Fibroblast of the conjunctiva (primary cell): ENCODE measurements at places on chromosomes 11 and 22.
A peak's percentile ranks its signal among the peaks of the same experiment; 100 is the strongest.

GRCh38 chr11:59185386-59185945 is 13.5 kb downstream of the DTX4 start:
- no peak for DNase-seq

GRCh38 chr11:87926250-87926970 is 248.8 kb downstream of the RAB38 start:
- DNase-seq: peak; percentile 14

DNA sequence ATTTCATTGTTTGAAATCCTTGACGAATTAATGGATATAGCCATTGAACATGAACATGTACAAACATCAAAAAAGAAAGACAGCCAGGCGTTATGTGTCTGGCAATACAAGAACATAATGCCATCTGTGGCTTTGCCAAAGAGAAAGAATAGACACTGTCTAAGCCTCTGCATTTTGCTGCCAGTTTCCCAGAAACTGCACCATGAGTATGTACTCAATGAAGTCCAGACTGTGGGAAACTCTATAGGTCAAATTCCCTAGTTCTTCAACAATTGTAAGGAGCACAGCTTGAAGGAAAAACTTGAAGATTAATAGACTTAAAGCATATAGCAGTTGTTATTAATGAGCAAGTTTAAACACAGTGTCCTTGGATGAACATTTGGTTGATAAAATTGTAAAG is 71.3 kb downstream of the BBOX1 start:
- DNase-seq: no peak

DNA sequence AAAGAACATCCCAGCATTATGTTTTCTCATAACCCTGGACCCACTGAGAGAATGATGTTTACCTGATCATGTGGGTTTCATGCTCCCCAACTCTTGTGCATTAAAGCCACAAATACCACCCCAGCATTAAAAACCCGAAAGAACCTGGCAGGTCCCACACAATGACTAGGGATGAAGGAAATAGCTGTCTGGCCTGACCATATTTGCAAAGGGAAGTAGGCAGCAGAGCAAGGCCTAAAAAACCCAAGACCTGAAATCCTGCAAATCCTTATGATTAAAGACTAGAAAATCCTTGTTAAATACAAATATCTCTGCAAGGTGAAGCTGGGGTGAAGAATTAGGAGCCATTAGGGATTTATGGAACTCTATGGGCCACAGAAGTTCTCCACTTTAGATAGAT is 23.7 kb downstream of the PAK1 start:
- no peak for DNase-seq

- no peak for DNase-seq
Observed at GRCh38 chr22:42869463-42869862, 12.4 kb upstream of the ARFGAP3 start.

DNA sequence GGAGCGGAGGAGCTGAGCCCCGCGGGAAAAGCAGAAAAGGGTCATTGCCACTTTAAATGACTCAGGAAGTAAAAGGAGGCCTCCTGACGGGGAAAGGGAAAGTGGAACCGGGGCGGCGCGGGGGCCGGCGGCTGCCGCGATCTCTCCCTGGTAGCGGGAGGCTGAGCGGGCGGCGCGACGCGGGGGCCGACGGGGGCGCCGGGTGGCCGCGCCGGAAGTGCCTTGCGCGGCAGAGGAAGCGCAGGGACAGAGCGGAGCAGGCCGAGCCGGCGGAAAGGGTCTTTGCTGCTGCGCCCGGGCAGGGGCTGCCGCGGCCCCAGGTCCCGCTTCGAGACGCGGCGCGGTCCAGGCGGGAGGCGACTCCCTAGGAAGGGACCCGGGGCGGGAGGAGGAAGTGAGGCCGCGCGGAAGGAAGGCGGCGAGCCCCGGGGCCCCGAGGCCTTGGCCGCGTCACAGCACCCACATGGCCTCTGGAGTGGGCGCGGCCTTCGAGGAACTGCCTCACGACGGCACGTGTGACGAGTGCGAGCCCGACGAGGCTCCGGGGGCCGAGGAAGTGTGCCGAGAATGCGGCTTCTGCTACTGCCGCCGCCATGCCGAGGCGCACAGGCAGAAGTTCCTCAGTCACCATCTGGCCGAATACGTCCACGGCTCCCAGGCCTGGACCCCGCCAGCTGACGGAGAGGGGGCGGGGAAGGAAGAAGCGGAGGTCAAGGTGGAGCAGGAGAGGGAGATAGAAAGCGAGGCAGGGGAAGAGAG is at the start of gene TRIM44:
Gene TRIM44 (plus strand): TSS at position 127 of the 759 bp plus-strand sequence. CDS start 337 bp downstream, at position 464.
- DNase-seq: peak; percentile 54

GRCh38 chr11:68932358-68932757 is 28.7 kb downstream of the IGHMBP2 start:
- no peak for DNase-seq

GRCh38 chr22:24695561-24696511 is 78.7 kb downstream of the PIWIL3 start:
- DNase-seq: no peak

- DNase-seq: no peak
Observed at GRCh38 chr11:34583818-34584217, 37.1 kb upstream of the EHF start.

GRCh38 chr11:103927535-103927934 is 108.9 kb upstream of the DDI1 start:
- no peak for DNase-seq

- DNase-seq: no peak
Observed at GRCh38 chr11:34809191-34810106, 106.7 kb downstream of the APIP start.

GRCh38 chr11:67671211-67671520 is 3.3 kb downstream of the ALDH3B2 start:
- DNase-seq: no peak

- no peak for DNase-seq
Observed at GRCh38 chr22:24504956-24505736, 10.0 kb downstream of the UPB1 start.

- DNase-seq: no peak
Observed at GRCh38 chr11:101278286-101278685, 148.7 kb upstream of the PGR start.

DNA sequence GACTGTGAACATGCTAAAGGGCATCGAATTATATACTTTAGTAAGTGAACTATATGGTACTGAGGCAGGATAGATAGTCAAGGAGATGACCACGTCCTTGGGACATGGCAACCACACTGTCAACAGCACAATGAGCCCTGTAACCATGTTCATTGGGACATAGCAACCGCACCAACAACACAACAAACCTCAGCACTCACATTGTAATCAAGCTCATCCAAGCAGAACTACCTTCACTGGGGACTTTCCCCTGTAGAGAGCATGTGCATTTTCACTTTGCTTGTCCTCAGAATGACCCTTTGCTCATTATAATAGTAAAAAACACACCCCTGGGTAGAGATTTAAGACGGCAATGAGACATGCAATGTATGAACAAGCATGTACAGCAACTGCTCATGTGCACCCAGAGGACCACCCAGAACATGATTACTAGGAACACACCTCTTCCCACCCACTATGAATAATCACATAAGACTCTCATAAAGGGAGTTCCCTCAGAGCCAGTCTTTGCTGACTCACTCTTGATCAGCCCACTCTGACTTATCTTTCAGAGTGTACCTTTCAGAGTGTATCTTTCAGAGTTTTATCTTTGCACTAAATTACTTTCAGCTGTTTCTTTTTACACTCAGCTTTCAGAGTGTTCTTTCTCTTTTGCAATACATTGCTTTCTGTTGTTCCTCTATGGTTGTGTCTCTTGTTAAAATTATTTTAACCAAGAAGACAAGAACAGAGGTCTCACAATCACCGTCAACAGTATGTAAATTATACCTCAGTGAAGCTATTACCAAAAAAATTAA is 4.1 kb upstream of the PLAAT2 start:
- DNase-seq: peak; percentile 69

DNA sequence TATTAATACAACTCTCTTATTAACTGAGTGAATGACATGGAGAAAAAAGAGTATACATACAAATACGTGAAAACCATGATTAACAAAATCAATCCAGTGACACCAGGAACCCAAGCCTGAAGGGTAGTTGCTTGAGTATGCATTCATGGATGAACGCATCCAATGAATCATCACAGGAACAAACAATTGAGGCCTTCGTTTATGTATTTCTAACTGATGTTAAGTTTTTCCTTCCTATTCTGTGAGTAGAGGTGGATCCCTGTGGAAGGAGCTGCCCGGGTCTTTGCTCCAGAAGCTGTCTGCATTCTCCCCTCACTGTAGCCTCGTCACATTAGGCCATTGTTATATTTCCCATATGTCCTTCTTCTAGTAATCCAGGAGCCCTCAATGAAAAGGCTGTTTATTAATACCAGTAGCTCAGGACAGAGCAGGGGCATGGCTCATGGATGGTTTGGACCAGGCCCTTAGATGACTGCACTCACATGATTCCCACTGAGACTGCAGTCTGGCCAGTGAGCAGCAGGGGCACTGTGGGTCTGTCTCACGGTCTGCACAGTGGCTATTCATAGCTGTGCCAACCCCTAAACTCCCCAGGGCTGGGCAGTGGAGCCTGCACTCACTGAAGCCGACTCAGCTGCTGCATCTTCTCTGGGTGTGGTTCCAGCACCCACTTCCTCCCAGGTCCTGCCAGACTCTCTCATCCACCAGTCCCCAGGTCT is 128.1 kb upstream of the TOP3B start:
- DNase-seq: peak; percentile 17

DNA sequence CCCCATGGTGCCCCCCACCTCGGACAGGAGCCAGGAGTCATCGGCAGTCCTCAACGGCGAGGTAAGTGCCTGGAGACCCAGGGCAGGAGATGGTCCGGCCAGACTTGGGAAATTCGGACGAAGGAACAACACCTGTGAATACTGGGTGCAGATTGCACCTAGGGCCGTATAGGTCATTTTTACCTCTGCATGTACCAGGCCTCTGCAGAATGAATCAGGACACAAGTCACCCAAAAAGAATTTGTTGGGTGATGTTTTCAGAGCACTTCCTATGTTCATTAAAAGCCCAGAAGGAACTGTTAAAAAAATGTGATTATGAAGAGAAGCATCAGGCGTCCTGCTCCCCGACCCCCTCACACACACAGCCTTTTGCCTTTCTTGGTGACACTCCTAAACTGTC is 93.9 kb downstream of the C11orf91 start:
- no peak for DNase-seq

GRCh38 chr11:75534259-75535069 is 8.7 kb upstream of the GDPD5 start:
- DNase-seq: no peak

DNA sequence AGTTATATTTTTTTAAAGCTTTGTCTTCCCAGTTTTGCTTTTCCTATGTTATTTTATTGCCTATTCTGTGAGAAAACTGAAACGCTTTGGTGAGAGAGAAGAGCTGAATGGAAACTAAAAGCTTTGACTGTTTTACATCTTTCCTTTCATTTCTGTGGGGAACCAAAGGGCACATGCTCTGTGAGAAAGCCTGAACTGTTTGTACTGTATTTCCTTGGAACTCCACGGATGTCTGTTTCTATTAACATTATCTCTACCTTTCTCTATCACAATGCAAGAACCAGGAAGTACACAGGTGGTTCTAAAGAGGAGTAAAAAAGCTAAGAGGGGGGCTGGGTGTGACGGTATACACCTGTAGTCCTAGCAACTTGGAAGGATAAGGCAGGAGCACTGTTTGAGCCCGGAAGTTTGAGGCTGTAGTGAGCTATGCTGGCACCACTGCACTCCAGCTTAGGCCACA is 43.8 kb downstream of the CELF1 start:
- no peak for DNase-seq

DNA sequence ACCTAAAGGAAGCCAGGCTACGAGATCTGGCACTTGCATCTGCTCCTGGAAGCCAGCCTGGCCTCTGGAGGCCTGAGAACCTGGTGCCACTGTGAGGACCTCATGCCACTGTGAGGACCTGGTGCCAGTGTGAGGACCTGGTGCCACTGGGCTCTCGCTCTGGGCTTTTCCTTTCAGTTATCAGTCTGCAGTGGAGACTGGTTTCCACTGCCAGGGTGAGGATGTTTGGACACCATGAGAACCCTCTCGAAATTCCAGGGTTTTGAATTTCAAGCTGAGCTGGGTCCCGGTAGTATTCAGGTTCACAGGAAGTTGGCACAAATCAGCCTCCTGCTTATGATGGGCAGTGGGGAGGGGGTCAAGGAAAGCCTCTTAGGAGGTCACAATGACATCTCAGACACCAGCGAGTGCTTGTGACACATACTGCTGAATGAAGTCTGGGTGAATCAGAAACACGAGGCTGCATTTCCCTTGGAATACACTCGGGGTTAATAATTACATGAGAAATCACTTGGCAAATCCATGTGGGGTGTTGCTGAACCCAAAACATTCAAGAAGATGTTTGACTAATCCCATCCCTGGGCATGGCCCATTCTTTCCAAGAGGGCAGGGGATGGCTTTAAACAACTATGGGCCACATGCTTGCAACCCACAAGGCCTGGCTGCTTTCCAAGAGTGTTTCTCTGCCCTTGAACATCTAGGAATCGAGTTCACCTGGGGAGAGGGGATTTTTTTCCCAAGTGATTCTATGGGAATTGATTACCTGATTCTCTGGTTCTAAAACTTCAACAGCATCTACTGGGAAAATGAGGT is 60.2 kb downstream of the LINC01488 start:
- no peak for DNase-seq

DNA sequence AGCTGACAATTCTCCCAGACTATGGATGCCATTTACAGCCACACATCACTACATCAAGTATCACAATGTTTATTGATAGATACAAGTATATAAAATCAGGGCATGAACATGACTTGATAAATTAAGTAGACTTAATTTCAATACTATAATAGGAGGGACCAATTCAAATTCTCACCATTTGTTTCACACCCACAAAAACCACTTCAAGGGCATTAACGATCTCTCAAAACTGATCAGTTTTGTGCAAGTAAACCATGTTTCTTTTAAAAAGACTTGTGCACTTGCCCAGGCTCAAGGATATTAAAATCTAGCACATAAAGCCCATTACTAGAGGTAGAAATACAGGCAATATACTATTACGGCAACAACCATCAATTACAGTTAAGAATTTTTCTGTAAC is 11.7 kb downstream of the EIF4G2 start:
- no peak for DNase-seq

DNA sequence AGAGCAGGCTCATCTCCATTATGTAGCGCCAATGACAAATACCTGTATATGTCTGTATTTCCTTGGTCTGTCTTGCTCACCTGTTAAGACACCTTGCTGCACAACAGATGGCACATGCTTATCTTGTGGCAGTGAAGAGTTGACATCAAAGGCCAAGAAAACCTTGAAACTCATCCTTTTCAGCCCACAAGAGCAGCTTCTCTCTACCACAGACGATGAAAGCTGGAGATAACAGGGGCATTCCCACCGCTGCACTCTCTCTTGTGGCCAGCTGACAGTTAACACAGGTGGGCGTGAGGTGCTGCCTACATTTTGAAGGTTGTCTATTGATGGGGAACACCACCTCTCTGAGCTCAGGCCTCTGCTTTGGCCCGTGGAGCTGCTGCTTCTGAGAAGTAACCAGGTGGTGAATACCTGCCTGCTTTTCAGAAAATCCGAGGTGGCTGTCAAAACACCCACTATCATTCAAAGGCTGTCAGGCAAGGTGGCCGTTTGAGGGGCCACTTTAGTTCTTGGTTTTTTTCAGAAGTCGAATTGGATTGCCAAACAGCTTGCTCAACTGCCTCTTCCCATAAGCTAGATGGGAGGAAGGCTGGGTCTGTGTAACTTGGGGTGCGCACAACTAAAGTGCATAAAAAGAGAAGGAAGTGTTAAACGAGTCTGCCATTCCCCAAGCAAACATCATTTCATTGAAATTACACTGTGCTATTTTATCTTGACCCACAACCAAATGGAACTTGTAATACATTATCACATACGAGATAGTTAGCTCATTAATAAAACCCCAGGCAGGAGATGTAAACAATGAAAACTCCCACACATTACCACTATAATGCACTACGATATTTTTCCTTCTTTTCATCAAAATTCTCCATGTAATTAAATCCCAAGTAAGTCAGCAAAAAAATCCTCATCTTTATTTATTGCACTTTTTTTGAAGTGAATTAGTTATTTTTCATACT is 87.1 kb upstream of the RAG2 start:
- no peak for DNase-seq
